ENCODE measurements at places on chromosomes 16 and 17. TPM values are rescaled to one million over a fixed set of nuclear protein-coding genes. Genes with fewer than 3 reads are reported as not detected.

The PSMC3IP gene
- polyA plus RNA-seq, result 20.7 TPM

GRCh38 chr16:50731130-50731988 is 10.5 kb upstream of the CYLD start:
- no peak for DNase-seq

- no peak for DNase-seq
These were observed 5.9 kb upstream of the METTL16 start for GRCh38 chr17:2517539-2517938.

GRCh38 chr16:15533386-15533785 is 99.0 kb downstream of the BMERB1 start:
- no peak for DNase-seq

DNA sequence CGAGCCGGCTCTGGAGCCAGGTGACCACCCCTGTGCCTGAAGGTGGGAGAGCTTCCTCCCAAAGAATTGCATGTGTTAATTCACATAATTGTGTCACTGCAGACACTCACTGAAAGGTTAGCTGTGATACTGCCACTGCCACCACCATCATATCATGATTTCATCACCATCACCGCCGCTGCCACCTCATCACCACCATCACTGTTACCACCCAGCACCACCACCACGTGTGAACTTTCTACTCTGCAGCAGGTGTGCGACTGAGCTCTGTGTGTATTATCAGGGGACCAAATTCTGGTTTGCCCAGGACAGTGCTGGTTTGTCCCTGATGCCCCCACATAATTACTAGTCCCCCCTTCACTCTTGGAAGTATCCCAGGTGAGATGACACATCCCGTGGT is 15.2 kb downstream of the BCAR1 start:
- DNase-seq, result no peak

DNA sequence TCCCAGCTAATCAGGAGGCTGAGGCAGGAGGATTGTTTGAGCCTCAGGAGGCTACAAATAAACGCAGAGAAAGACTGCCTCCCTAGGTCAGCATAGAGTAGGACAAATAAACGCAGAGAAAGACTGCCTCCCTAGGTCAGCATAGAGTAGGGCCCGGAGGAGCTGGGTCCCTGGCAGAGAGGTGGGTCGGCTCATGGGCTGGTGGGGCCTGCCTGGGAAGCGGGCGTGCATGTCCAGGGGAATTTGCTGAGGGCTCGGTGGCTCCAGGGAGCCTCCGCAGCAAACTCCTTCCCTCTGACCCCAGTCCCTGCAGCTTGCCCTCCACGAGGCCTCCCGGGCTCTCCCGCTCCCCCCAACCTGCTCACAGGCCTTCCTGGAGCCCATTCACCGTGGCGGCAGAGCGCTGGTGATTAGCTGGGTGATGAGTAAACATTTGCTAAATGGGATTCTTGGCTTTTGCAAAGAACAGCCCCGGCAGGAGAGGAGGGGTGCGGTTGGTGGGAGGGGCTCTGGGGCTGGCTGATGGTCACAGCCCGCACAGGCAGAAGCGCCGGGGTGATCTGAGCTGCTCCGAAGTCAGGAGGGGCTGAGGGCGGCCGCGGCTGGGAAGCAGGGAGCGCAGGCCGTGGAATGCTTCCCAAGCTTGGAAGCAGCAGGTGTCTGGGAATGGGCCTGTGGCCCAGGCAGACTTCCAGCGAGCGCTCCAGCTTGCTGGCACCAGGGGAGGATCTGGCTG is 93.1 kb downstream of the RTN4RL1 start:
- no peak for DNase-seq
